Epithelial cell of esophagus (primary cell): ENCODE measurements at places on chromosomes 1 and 21.
A peak's percentile ranks its signal among the peaks of the same experiment; 100 is the strongest.

DNA sequence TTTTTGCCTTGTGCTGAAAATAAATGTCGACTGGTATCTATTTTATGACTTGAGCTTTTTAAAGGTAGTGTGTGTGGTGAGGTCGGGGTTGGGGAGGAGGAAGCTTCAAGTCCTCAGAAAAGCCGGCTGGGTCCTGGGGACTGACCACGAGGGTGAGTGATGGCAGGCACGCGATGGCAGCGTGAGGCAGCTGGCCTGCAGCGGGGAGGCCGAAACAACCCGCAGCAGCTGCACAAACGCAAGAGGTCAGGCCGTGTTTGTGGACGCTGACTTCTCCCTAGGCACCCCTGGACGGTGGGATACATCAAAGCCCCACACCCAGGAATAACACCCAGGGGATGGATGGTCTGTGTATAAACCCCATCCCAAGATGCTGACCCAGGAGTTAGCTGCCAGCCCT lies 51.4 kb downstream of the ZBTB18 start:
- DNase-seq, result no peak

GRCh38 chr1:100530880-100531487 lies 7.0 kb upstream of the GPR88 start:
- peak; percentile 13 for DNase-seq

GRCh38 chr1:59687081-59687480 lies 127.7 kb upstream of the HOOK1 start:
- no peak for DNase-seq

GRCh38 chr1:51331206-51332100 lies 1.1 kb upstream of the TTC39A start:
- DNase-seq, result peak; percentile 43

GRCh38 chr1:77762072-77762476 lies 2.4 kb upstream of the USP33 start:
- DNase-seq, result peak; percentile 88

GRCh38 chr1:71080230-71080738 lies 551 bp downstream of the ZRANB2 start:
- peak; percentile 32 for DNase-seq

- DNase-seq, result no peak
Observed at GRCh38 chr1:162383516-162383915, 2.0 kb downstream of the C1orf226 start.

DNA sequence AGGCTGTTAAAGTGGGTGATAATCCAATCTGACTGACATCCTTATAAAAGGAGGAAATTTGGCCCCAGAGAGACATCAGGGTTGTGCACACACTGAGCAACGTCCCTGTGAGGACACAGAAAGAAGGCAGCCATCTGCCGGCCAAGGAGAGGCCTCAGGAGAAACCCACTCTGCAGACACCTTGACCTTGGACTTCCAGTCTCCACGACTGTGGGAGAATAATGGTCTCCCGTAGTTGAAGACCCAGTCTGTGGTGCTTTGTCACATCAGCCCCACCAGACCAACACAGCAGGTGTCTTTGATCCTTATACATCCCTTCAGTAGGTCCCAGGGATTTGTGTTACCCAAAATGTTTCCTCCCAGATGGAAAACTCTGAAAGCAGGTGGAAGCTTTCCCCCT lies 4.2 kb upstream of the DNAJC28 start:
- no peak for DNase-seq

DNA sequence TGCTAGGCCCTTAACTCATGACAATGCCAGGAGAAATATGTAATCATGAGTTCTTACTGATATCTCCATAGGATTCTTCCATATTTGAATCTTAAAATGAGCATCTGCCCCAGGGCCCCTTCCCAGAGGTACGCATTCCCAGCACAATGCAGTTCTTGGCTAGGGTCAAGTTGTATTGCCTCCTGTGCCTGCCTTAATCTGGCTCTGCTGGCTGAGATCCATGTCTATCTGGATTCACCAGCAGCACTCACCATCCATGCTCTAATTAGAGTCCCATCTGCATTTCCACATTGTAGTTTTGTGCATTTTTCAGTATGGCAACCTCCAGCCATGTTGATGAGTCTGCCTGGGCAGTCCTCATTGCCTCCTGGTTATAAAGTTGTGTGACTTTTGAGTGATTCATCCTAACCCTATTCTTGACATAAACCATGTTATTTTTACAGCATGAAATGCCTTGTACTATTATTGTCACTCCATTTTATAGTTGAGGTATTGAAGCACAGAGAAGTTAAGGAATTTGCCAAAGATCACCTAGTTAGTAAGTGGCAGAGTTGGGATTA lies 55.9 kb downstream of the CAMSAP2 start:
- no peak for DNase-seq

DNA sequence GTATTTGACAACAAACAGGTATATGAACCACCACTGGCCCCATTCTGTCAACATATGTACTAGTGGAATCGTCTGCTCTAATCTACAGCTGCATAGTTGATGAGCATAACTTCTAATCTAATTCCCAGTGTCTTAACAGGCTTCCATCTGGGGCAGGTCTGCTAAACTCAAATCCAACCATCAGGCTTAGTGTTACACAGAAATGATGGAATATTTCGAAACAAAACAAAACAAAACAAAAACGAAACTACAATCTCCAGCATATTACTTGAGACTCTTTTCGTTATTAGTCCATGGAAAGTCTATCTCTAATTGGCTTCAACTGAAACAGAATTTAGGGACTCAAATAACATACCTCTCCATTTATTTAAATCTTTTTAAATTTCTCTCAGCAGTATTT lies 37.6 kb downstream of the DIPK1A start:
- no peak for DNase-seq

GRCh38 chr1:150068109-150068435 lies 496 bp downstream of the VPS45 start:
- DNase-seq, result no peak
